ENCODE measurements at places on chromosomes 11 and 22. TPM values are rescaled to one million over a fixed set of nuclear protein-coding genes. Genes with fewer than 3 reads are reported as not detected.
A peak's percentile ranks its signal among the peaks of the same experiment; 100 is the strongest.

DNA sequence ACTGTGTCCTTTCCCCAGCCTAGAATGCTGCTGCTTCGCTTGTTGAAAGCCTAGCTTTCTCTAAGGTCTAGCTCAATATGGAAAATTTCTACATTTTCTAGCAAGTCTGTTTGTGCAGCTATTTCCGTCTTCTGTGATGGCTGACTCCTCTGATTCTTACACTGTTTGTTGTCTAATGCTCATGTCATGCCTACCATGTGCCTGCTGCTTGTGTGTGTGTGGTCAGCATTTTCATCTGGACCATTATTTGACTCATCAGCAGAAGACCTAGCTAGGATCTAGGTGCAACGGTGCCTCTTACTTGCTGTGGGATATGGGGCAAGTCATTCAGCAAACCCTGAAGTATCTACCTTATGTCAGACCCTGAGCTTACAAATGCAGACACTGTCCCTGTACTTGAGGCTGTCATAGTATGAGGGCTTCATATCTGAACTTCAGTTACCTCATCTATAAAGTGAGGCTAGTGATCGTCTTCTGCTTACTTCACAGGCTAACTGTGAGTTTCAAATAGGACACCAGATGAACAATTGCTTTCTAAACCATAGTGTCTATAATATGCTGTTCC is 86.5 kb upstream of the MYO18B start:
- no peak overlapping the region for H3K4me3 ChIP-seq
- H3K27me3 ChIP-seq: no peaks in the 10 kb centered on the region
- no peaks in the 10 kb centered on the region for H3K4me1 ChIP-seq
- no peaks in the 10 kb centered on the region for H3K36me3 ChIP-seq
- no peak for DNase-seq
- no peak overlapping the region for H3K27ac ChIP-seq

DNA sequence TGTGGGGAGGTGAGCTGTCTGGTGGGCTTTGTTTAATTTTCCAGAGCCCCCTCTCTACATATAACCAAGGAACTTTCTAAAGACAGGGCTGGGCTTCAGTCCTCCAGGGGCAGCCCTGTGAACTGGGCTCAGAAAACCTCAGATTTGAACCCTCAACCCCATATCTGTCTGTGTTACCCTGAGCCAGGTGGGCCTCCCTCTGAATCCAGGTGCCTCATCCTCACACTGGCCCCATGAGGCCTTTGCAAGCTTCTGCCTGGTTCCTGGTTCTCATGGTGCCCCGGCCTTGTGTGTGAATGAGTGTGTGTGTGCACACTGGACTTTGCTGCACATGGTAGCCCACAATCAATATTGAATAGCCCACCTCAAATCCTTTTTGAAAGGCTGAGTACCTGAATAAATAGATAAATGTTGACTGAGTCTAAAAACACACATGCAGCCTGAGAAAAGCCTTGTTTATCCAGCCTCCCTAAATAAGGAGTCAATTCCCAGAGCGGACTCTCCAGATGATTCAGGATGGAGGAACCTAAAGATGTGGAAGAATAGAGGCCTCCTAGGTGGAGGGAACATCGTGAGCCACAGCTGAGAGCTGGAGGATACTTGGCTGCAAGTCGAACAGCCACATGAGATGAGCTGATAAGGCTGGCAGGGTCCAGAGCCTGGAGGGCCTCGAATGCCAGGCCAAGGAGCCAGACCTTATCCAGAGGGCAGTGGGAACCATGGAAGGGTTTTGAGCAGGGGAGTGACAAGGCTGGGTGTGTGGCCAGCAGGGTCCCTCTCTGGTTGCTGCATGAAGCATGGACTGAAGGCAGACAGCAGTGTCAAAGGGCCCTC is 28.1 kb upstream of the P2RY2 start:
- H3K36me3 ChIP-seq: no peaks in the 10 kb centered on the region
- DNase-seq: no peak
- H3K27me3 ChIP-seq: no peaks in the 10 kb centered on the region

DNA sequence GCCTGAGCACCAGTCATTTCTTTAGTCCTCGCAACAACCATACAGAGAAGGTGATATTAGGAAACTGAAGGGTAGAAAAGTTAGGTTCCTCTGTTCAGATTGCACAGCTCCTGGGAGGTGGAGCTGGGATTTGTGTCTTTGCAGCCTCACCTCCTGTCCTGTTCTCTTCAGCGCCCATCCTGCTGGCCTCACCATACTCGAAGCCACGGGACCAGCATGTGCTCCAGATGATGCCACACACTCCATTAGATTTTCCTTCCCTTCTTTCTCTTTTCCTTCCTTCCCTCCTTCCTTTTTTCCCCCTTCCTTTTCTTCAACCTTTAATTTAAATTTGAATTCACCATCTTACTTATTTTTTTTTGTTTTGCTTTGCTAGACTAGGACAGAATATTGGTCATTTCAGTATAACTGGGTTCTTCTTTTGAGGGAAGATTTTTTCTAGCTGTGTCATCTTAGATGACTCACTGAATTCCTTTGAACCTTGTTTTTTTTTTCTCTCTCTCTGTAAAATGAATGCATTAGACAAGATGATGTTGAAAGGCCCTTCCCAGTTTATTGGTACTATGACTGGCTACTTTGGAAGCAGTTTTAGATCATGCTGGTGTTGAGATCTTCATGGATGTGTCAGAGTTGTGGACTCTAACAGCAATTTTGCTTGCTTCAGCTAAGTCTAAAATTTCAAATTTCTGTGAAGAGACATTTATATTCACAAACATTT is 662.5 kb upstream of the TENM4 start:
- no peak overlapping the region for H3K4me3 ChIP-seq
- no peaks in the 10 kb centered on the region for H3K36me3 ChIP-seq
- DNase-seq: no peak
- no peaks in the 10 kb centered on the region for H3K4me1 ChIP-seq

GRCh38 chr11:74644081-74644480 is 51.7 kb downstream of the POLD3 start:
- no peak overlapping the region for H3K4me3 ChIP-seq
- DNase-seq: no peak
- no peak overlapping the region for H3K27ac ChIP-seq
- H3K36me3 ChIP-seq: peaks cover 9% of the 10 kb centered on the region
- no peaks in the 10 kb centered on the region for H3K27me3 ChIP-seq
- H3K4me1 ChIP-seq: no peaks in the 10 kb centered on the region

- H3K27me3 ChIP-seq: no peaks in the 10 kb centered on the region
- H3K36me3 ChIP-seq: no peaks in the 10 kb centered on the region
- no peak overlapping the region for H3K27ac ChIP-seq
Observed at GRCh38 chr22:45891996-45892621, 84.9 kb downstream of the WNT7B start.

DNA sequence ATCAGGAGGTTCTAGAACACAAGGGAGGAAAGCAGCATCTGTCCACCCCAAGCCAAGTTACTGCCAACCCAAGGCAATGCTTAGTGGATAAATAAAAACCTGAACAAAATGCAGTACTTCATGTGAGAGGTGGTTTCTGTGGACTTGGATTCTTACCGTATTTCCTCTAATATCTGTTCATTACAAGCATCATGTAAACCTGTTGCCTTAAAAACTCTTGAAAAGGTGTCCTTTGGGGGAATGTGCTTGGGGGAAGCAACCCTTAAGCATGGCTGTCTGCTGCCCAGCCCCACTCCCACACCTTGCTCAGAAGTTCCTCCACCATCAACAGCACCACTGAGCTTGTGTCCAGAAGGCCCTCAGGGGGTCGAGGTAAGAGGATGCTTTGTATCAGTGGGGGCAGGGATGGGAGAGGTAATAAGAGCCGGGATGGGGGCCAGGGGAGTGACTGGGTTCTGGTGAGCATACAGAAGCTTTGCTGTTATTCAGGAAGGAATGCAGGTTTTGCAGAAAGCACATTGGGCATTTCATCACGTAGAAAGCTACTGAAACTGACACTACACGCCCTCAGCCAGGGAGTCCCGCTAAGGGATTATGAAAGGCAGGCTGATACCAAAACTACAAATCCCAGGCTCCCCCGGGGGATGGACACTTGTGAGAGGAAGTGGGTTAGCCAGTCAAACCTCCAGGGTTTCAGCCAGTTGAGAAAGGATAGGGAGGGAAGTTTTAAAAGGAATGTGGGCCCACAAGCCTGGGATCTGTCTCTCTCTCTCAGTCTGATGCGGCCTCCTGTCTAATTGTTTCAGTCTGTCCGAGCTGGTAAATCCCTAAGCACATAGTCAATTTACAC is 52.0 kb downstream of the KCNJ1 start:
- H3K36me3 ChIP-seq: no peaks in the 10 kb centered on the region
- no peak for DNase-seq
- H3K27me3 ChIP-seq: no peaks in the 10 kb centered on the region
- H3K4me3 ChIP-seq: no peak overlapping the region
- H3K27ac ChIP-seq: no peak overlapping the region

DNA sequence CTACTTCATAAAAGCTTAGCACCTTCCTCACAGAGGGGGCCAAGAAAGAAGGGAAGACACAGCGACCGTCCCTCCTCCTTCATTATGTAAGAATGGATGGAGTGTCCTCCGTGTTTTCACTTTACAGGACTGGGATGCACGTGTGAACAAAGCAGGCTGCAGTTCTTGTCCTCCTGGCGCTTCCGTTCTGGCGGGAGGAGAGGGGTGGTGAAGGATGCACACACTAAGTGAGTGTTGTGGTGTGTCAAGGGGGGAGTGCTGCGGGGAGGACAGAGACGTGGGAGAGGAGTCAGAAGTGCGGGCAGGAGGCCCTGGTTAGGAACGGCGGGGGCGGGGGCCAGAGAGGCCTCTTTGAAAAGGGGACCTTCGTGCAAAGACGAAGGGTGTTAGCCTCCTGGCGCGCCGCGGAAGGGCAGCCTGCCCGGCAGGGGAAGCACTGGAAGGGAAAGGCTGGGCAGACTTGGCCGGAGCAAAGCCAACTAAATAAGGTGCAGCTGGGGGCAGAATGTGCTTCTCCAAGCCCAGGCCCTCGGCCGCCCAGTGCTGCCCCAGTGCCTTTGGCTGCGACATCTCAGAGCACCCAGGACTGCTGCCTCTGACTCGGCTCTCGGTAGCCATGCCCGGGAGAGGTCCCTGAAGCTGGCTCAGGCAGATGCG is 27.0 kb upstream of the IGSF9B start:
- H3K36me3 ChIP-seq: no peaks in the 10 kb centered on the region
- no peaks in the 10 kb centered on the region for H3K4me1 ChIP-seq
- H3K4me3 ChIP-seq: no peak overlapping the region
- no peak overlapping the region for H3K27ac ChIP-seq

DNA sequence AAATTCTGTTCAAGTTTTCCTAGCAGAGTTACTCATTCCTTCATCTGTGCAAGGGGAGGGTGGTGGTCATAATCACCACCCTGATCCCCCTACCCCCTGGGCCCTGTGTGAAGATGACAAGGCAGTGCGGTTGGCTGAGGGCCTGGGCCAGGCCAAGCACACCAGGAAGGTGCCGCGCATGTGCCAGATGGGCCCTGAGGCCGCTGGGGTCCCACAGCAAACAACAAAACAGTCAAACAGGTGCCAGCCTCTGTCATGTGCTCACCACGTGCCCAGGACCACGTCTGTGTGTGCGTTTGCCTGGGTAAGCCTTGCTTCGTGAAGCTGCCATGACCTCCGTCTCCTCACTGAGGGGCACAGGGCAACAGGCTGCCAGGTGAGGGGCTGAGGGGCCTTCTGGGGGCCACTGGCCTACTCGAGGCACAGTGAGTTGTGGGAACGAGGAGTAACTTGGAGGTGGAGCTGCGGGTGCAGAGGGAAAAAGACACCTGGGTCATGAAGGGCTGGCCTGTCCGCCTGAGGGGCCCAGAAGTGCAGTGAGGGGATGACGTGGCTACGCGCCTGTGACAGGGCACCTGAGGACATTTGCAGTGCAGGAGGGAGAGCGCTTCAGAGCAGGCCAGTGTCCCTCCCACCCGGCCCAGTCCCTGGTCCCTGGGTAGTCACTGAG is 25.8 kb downstream of the RSPH14 start:
- no peak overlapping the region for H3K27ac ChIP-seq
- no peak for DNase-seq
- H3K27me3 ChIP-seq: no peaks in the 10 kb centered on the region
- H3K4me3 ChIP-seq: no peak overlapping the region

DNA sequence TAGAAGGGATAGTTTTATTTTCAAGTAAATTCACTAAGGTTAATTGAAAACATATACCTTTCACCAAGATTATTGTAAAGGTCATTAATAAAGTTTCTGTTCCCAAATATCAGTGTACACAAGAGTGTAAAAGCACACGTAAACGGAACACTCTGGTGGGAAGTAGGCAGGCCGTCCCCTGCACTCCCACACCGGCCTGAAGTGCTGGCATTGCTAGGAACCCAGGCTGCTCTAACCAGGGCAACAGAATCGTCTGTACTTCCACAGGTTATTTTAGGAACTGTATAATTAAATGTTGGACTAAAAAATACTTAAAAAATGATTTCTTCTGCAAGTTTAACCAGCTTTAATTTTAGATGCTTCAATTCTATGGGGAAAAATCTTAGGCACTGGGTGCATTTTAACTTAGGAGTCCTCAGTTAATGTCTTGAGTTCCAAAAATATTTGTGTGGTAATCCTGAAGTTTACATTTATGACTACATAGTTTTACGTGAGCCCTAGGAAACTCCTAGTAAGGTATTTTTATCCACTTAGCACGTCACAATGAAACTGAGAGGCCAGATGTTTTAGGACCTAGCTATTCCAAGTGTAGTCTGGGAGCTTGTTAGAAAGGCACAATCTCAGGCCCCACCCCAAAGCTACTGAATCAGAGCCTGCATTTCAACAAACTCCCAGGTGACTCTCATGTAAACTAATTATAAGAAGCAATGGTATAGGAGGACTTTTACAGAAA is 31.2 kb downstream of the KMT5B start:
- no peaks in the 10 kb centered on the region for H3K4me1 ChIP-seq
- no peaks in the 10 kb centered on the region for H3K27me3 ChIP-seq
- no peak overlapping the region for H3K4me3 ChIP-seq
- H3K36me3 ChIP-seq: peaks cover 18% of the 10 kb centered on the region

- no peaks in the 10 kb centered on the region for H3K27me3 ChIP-seq
- peak overlapping the region; percentile 77 for H3K4me3 ChIP-seq
- H3K27ac ChIP-seq: peak overlapping the region; percentile 73
Observed at GRCh38 chr11:63240791-63241379, 2.5 kb downstream of the SLC22A25 start.

- DNase-seq: no peak
- no peak overlapping the region for H3K4me3 ChIP-seq
Observed at GRCh38 chr11:117639601-117640000, 157.4 kb downstream of the DSCAML1 start.

DNA sequence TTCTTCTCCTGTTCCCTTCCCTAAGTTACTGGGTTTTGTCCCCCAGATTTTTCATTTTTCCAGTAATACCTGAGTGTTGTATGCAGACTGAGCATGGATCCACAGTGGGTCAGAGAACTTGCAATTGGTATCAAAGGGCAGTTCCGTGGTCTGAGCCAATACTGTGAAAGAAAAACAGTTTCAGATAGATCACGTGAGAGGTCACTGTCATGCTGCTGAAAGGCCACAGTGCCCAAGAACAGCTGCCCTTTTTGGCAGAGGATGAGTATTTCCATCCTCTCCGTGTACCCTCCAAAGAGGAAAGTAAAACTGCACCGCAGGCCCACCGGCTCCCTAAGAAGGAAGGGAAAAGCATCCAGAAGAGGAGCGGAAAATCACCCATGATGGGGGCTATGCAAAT is 73.0 kb upstream of the TBCEL start:
- peaks cover 11% of the 10 kb centered on the region for H3K4me1 ChIP-seq
- DNase-seq: no peak
- H3K4me3 ChIP-seq: no peak overlapping the region

- DNase-seq: no peak
- H3K27ac ChIP-seq: no peak overlapping the region
- H3K27me3 ChIP-seq: no peaks in the 10 kb centered on the region
- no peaks in the 10 kb centered on the region for H3K36me3 ChIP-seq
- H3K4me1 ChIP-seq: peaks cover 2% of the 10 kb centered on the region
- no peak overlapping the region for H3K4me3 ChIP-seq
Observed at GRCh38 chr11:16880184-16880801, 133.9 kb downstream of the PLEKHA7 start.

PTGDR2 gene
- 0.08 TPM for total RNA-seq

CCDC116 gene
- 0.08 TPM for total RNA-seq

PLA2G6 gene
- total RNA-seq: 9.0 TPM

KRTAP5-10 gene
- 0.14 TPM for total RNA-seq

TRIM48 gene
- total RNA-seq: not detected

SPI1 gene
- total RNA-seq: 14.2 TPM

STX5 gene
- total RNA-seq: 34.1 TPM

SH3BP1 gene
- total RNA-seq: 3.8 TPM
